ENCODE measurements at places on chromosomes 16 and 17.
A peak's percentile ranks its signal among the peaks of the same experiment; 100 is the strongest.

- no peak for DNase-seq
Observed at GRCh38 chr17:15261258-15261801, 3.8 kb downstream of the PMP22 start.

GRCh38 chr17:6096201-6097004 is 26.2 kb downstream of the WSCD1 start:
- DNase-seq, result no peak

DNA sequence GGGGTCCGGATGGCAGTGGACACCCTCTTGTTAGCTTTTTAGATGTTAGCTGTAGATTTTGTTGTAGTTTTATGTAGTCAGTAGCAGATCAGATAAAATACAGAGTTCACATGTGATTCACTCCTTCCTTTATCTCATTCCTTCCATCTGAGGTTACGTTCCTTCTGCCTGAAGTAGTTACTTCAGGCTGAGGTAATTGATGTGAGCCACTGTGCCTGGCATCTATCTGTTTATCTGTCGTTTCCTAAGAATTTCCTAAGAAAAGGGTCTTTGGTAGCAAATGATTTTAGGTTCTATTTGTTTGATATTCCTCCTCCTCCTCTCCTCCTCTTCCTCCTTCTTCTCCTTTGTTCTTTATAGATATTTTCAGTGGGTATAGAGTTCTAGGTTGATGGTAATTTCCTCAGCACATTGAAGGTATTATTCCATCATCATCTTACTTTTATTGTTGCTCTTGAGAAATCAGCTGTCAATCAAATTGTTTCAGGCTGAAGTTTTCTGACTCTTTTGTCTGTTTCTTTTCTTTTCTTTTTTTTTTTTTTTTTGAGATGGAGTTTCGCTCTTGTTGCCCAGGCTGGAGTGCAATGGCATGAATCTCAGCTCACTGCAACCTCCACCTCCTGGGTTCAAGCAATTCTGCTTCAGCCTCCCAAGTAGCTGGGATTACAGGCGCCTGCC is 29.6 kb upstream of the FBXO47 start:
- no peak for DNase-seq

GRCh38 chr16:2467528-2468232 is 3.4 kb upstream of the NTN3 start:
- no peak for DNase-seq

DNA sequence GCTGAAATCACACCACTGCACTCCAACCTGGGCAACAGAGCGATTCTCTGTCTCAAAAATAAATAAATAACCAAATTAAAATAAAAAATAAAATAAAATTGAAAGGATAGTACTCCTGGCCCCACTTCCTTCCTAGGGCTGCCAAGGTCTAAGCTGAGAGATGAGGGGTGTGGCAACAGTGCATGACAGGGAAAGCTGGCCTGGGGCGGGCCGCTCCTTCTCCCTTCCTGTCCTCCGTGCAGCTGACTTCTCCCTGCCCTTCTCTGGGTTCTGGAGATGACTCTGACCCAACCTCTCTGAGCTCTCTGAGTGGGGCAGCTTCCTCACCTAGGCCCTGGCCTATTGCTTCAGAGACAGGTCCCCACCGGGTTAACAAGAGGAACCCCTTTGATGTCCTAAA is 8.7 kb upstream of the SLC25A39 start:
- DNase-seq, result no peak

DNA sequence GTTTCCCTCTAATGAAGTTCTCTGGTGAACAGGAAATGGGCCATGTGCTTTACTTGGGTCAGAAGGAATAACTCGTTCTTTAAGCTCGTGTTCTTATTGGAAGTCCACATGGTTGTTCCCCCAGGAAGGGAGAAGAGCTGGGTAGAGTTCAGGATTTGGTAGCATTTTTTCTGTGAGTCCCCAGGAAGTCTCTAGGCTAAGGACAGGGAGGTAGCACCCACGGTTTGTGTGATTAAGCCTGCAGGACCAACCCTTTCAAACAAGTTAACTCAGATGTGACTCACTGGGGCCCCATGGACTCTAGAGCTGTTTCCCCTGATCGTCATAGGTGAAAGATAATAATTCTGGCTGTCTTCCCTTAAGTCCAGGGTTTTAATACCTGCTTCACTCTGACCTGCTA is 16.4 kb downstream of the SAP30BP start:
- DNase-seq, result no peak

GRCh38 chr17:6894206-6894528 is 62.6 kb upstream of the TEKT1 start:
- DNase-seq, result no peak

GRCh38 chr16:67872631-67873434 is at the start of gene EDC4:
Gene EDC4 (plus strand): TSS chr16:67873052. CDS start chr16:67873262, 210 bp downstream.
- peak; percentile 50 for DNase-seq

DNA sequence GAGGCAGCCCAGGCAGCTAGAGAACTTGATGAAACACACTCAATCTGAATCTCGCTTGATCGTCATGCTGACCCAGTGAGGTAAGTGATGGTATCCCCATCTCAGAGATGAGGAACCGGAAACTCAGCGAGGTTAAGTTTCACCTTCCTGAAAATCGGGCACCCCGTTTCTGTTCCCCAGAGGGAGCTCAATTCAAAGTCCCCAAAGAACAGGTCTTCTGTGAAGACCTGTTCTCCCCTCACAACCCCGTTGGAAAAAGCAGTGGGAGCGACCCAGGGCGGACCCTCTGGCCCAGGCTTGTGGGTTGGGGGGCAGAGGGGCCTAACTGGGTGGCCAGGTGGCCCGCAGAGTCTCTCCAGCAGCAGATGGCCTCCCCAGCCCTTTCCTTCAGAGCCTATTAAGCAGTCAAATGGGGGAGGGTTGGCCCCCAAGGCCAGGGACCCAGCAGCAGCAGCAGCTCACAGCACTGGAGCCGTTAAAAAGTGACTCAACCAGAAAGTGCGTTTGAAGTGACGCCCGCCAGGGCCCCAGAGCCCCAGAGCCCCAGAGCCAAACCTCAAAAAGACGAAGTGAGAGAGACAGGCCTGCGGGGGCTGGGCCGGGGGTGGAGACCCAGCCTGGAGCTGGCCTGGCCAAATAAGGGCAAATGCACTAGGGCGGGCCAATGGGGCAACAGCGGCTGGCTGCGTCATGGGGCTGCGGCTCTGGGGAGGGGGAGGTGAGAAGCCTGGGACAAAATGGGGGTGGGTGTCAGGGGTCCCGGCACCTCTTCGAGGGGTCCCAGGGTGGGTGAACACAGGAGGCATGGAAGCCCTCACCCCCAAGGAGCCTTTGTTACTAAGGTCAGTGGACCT is 9.2 kb upstream of the TSPOAP1 start:
- peak; percentile 29 for DNase-seq

GRCh38 chr17:77722366-77722765 is 236.1 kb upstream of the TNRC6C start:
- no peak for DNase-seq

DNA sequence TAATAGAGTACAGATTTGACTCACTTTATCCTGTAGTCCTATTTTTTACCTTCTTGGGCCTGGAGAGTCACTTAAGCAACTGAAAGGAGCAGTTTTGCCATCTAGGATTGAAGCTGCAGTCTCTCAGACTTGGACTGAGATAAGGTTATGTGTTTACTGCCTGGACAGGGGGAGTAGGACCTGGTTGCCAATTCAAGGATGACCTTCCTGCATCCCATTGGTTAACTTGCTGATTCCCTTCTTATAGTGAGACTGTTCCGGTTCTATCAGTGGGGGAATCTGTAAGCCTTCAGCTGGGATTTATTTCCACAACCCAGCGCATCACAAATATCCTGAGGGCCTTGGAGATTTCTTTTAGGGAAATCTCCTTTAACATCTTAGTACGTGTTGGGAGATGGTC is 2.9 kb downstream of the UBN1 start:
- DNase-seq, result no peak

GRCh38 chr17:5110816-5111215 is 862 bp downstream of the ZNF232 start:
- DNase-seq, result no peak

Measured in AG09319 (cell line).